Dermis blood vessel endothelial cell (primary cell): ENCODE measurements at places on chromosomes 7 and 10. TPM values are rescaled to one million over a fixed set of nuclear protein-coding genes. Genes with fewer than 3 reads are reported as not detected.

DNA sequence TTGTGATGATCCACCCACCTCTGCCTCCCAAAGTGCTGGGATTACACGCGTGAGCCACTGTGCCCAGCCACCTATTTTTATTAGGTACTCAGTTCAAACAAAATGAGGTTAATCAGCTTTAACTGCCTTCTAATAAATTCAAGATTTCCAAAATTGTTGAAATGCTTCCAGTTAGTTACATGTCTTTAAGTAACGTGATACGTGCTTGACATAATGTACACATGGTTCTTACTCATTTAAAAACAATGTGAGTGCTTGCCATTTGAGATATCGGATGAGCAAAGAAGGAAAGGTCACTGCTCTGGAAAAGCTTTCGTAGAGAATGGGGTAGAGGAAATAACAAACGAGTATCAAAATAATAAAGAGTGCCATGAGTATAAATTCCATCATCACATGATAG is 83.6 kb downstream of the KMT2E start:
- DNase-seq: peak; percentile 70

- DNase-seq: peak; percentile 26
These were observed 733 bp upstream of the ARL5B start for GRCh38 chr10:18658271-18659124.

- peak; percentile 79 for DNase-seq
These were observed 172.4 kb upstream of the LANCL2 start for GRCh38 chr7:55192723-55193122.

DNA sequence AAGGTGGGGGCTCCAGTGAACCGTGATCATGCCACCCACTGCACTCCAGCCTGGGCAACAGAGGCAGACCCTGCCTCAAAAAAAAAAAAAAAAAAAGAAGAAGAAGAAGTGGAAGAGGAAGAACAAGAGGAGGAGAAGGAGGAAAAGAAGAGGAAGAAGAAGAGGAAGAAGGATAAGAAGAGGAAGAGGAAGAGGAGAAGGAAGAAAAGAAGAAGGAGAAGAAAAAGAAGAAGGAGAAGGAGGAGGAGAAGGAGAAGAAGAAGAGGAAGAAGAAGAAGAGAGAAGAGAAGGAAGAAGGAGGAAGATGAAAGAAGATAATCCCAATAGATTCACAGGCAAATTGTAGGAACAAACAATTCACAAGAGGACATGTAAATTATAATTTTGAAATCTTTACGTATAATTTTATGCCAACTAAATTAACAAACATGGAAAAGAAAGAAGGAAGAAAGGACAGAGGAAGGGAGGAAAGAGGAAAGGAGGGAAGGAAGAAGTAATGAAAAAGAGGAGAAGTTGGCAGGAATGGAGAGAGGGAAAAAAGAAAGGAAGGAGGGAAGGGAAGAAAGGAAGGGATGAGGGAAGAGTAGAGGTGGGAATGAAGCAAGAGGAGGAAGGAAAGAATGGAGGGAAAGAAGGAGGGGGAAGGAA is 3.5 kb downstream of the SVOPL start:
- no peak for DNase-seq

DNA sequence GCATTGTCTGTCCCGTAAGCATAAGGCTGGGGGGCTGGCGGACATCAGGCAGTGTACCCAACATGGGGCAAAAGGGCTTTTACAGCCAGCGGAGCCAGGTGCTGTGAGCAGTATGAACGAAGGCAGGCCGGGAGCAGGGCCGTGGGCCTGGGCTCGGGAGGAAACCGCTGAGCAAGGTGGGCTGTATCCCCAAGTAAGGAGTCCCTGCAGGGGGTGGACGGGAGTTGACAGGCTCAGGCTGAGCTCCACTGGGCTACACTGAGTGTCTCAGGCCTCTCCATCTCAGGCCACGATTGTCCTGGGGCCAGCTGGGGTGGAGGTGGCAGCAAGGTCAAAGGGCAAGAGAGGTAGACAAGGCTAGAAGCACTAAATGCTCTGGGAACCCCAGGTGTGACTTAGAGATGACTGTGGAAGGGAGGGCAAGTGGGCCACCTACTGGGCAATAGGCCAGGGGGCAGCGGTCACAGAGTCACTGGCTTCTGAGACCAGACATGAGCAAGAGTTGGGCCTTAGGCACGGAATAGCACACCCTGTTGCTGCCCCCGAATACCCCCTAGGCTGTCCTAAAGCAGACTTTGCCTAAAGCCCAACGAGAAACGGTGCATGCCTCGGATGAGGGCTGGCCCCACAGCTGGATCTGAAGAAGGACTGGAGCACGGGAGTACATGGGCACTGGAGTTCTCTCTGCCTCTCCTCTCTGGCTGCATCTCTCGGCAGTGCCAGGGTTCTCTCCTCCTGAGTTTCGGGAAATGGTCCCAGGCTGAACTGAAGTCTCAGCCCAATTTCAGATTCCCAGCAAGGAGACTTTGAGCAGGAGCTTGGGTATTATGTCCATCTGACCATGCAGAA is 10.8 kb upstream of the RAMP3 start:
- DNase-seq: no peak

DNA sequence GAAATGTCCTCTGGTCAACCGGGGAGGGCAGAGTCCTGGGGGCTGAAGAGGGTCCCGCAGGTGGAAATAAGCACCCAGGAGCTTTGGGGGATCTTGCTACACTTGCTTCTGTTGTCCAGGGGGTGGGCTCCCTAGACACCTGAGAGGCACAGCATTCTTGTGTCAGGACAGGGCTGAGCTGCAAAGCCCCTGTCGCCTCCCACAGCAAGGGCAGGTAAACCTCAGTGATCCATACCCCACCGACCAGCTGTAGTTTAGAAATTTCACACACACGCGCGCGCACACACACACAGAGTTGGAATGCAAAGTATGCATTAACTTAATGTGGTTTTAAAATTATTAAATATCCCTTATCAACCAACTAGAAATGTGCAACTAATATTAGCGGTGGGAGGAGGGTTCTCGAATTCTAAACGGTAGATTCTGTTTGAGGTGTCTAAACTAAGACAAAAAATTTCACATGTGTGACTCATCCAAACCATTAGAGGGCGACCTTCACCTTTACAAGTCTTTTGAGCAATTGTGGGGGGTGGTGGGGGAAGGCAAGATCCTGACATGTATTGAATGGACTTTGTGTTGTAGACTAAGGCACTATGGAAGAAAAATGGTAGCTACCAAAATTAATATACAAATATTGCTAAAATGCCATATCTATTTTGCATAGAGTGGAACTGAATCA is 34.3 kb upstream of the PTF1A start:
- peak; percentile 59 for DNase-seq

DNA sequence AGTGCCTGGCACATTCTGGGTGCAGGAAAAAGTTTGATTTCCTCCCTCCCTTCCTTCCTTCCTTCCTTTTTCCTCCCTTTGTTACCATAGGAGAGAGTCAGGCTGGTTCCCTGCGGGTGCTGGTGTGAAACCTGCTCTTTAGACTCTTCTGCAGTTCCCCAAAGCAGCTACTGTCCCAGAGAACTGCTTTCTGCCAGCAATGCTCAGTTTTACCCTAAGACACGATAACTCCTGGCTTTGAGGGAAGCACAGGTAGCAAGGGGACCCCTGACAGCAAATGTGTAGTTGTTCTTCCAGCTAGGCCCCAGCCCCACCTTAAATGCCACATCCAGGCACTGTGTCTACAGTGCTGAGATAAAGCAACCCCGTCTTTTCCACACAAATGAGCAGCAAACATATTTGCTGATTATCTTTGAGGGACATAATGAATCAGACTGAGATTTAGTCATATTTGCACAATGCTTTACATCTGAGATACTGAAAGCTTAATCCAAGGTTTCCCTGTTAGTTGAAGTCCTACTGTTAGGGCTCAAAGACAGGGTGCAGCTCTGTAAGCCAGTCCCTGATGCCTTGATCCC is 55.5 kb downstream of the MET start:
- DNase-seq: no peak

DNA sequence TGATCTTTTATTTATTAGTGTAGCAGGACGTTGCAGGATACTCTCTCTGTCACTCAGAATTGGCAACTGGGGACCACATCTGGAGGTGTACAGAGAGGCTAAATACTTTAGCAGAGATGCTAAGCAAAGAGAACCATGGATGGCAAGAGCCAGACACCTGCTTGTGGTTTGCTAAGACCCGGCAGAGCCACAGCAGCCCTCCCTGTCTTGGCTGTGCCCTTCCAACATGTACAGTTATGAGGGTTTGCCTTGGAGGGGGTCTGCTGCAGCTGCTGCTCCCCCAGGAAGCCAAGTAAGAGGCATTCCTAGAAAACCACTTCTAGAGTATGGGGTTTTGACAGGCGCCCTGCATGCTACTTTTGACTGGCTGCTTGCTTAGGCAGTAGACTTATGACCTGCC is 5.1 kb downstream of the NPVF start:
- no peak for DNase-seq

- DNase-seq: no peak
These were observed 105.3 kb downstream of the CREB5 start for GRCh38 chr7:28517606-28518005.

DNA sequence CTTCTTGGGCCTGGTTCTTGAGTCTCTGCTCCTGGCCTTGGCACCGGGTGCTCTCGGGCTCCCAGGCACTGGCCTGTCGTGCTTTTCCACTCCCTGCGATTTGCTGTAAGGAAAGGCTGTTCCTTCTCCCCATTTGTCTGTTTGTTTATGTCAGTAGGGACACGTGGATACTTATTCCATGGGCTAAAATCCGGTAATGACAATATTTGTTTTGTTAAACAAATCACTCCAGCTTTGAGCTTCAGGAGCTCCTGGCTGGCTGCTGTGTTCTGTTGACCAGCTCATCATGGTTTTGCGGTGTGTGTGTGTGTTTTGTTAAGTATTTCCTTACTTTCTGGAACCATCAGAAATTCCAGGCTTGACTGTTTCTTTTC is 17.5 kb upstream of the JAKMIP3 start:
- DNase-seq: no peak

DNA sequence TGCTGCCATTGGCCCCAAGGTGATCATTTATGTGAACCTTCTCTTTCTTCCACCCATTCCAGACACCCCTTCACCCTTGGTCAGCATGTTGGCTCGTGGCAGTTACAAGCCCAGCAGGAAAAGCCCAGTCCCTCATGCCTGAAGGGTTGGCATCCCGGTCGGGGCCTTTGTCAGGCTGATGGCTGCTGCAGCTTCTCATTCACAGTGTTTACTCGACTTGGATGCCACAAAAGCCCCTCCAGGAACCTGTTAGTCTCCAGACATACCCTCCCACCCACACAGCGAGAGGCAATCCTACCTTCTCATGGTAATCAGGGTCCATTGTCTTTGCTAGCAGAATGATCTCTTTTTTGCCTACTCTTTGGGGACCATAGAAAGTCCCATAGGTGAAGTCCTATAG is 200.8 kb upstream of the PFKP start:
- no peak for DNase-seq

DNA sequence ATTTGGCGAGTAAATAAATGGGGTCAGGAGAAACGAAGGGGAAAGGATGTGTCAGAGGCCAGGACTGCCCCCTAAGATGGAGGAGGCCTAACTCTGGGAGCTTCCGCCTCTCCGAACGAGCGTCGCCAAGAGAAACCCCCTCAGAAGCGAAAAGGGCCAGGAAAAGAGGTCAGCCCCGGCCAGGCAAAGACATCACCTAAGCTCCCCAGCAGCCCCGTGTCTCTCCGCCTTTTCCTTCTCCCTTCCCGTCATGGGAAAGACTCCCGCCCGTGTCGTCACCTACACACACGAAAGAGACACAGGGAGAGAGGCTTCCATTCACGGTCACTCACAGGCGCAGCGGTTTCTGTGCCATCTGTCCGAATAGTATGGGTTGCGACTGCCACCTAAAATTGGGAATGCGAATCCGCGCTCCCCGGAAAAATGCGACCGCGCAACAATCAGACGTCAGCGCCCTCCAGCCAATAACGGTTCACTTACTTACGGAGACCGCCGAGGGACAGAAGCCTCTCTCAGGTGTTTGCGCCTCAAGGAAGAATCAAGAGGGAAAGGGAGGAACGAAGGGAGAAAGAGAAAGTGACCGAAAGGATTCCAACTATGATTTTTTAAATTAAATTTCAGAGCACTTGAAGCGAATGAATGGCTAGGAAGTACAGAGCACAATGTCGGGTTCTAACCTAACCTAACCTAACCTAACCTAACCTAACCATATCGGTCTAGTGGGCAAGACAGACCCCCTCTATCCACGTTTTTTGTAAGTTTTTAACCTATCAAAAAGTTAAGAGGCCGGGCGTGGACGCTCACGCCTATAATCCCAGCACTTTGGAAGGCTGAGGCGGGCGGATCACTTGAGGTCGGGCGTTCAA is at the start of gene CWF19L1:
TSS of gene CWF19L1 (minus strand) at position 400 of the 866 bp plus-strand sequence. CDS start at position 355, 45 bp downstream.
- DNase-seq: peak; percentile 93

GRCh38 chr7:149369497-149369896 is 91.4 kb downstream of the ZNF777 start:
- no peak for DNase-seq

DNA sequence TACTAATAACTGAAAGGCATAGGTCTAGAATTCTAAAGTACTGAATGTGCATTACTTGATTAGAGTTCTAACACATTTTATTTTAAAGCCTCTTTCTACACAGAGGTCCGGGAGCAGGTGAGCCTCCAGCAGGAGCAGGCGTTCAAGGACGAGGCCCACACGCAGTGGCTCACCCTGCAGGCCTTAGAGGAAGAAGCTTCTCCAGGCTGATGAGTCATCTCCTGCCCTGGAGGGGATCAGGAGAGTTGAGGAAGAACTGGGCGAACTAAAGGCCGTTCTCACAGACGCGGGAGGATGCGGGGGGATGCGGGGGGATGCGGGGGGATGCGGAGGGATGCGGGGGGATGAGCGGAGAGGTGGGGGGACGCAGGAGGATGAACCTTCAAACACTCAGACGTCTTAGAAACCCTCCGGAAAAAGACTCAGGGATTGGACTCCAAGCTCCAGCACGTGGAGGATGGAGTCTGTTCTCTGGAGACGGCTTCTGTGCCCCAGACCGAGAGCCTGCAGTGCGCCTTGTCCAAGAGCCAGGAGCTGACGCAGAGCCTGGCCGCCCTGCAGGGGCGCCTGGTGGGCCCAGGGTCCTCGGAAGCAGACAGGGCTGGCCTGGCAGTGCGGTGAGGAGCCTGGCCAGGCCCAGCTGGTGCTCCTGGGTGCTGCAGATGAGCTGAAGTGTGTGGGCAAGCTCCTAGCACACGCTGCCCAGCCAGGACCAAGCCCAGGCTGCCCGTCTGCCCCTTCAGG is 433.7 kb upstream of the TPK1 start:
- no peak for DNase-seq

GRCh38 chr10:77506517-77507200 is 130.9 kb downstream of the KCNMA1 start:
- no peak for DNase-seq

DNA sequence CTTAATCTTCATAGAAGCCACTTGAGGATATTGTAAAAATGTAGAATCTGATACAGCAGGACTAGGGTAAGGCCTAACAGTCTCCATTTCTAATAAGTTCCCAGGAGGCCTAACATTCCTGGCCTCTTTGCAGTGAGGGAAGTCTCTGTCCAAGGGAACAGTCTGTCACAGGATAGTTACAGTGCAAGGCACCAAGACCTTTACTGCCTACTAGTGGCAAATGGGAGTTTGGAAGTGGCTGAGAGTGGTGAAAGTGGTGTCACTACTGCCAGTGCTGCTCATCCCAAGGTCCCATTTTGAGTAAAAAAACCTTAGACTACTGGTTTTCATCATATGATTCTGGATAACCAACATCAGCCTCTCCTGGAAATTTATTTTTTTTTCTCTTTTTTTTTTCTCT is 619.5 kb upstream of the SEMA3D start:
- no peak for DNase-seq

TMEM229A gene
- total RNA-seq: not detected in 2 replicates

KIN gene
- 5.4 and 6.3 TPM in 2 replicates for total RNA-seq

CACNB2 gene
- not detected in 2 replicates for total RNA-seq

UTF1 gene
- not detected in 2 replicates for total RNA-seq

SMKR1 gene
- 0.09 and 0.17 TPM in 2 replicates for total RNA-seq

PPP1R9A gene
- total RNA-seq: 16.2 and 19.2 TPM in 2 replicates

CPXM2 gene
- 0.51 and 1.0 TPM in 2 replicates for total RNA-seq

TMEM236 gene
- total RNA-seq: 0.17 and 1.3 TPM in 2 replicates

MUC3A gene
- 0.19 TPM in 1 of 2 replicates, not detected in the other for total RNA-seq

ZNF37A gene
- 9.4 and 10.9 TPM in 2 replicates for total RNA-seq

C10orf53 gene
- not detected in 2 replicates for total RNA-seq
